ENCODE measurements at places on chromosomes 4 and X. TPM values are rescaled to one million over a fixed set of nuclear protein-coding genes. Genes with fewer than 3 reads are reported as not detected.

The PAPSS1 gene
- 68.5 TPM for total RNA-seq

The MCTS1 gene
- total RNA-seq, result 54.9 TPM

The GJB1 gene
- under 0.01 TPM for total RNA-seq

The PAGE5 gene
- total RNA-seq, result not detected

The SPANXN5 gene
- not detected for total RNA-seq

The PAGE4 gene
- not detected for total RNA-seq

The RENBP gene
- not detected for total RNA-seq

The GYPE gene
- not detected for total RNA-seq

The MSL3 gene
- total RNA-seq, result 19.8 TPM

The SERPINA7 gene
- total RNA-seq, result not detected

The CDKL2 gene
- total RNA-seq, result 1.8 TPM

The BST1 gene
- under 0.01 TPM for total RNA-seq

The SCML2 gene
- 0.99 TPM for total RNA-seq

The RTL3 gene
- total RNA-seq, result not detected

The CYSLTR1 gene
- not detected for total RNA-seq

The GRID2 gene
- not detected for total RNA-seq

The SLC10A4 gene
- total RNA-seq, result not detected

The C4orf51 gene
- not detected for total RNA-seq

The RASGEF1B gene
- 15.6 TPM for total RNA-seq

The RS1 gene
- not detected for total RNA-seq

The CT45A1 gene
- not detected for total RNA-seq

The NKX3-2 gene
- not detected for total RNA-seq

The TCEAL6 gene
- total RNA-seq, result not detected

The CYBB gene
- total RNA-seq, result under 0.01 TPM

The ARX gene
- total RNA-seq, result not detected

The CTAG1B gene
- not detected for total RNA-seq

The CYTL1 gene
- total RNA-seq, result not detected

The SCOC gene
- total RNA-seq, result 57.2 TPM

The CPE gene
- total RNA-seq, result 19.8 TPM

The TLR2 gene
- total RNA-seq, result 33.2 TPM

The SOX3 gene
- not detected for total RNA-seq

The TMEM31 gene
- total RNA-seq, result not detected

Measured in mammary epithelial cell (primary cell).